Activated CD4-positive, alpha-beta T cell treated with anti-CD3 and anti-CD28 coated beads, Interleukin-2, amount 10 ng/mL, durations not matched to agents 7 days and 5 days (primary cell): ENCODE measurements at places on chromosomes 1 and 21. TPM values are rescaled to one million over a fixed set of nuclear protein-coding genes. Genes with fewer than 3 reads are reported as not detected.
A peak's percentile ranks its signal among the peaks of the same experiment; 100 is the strongest.

DNA sequence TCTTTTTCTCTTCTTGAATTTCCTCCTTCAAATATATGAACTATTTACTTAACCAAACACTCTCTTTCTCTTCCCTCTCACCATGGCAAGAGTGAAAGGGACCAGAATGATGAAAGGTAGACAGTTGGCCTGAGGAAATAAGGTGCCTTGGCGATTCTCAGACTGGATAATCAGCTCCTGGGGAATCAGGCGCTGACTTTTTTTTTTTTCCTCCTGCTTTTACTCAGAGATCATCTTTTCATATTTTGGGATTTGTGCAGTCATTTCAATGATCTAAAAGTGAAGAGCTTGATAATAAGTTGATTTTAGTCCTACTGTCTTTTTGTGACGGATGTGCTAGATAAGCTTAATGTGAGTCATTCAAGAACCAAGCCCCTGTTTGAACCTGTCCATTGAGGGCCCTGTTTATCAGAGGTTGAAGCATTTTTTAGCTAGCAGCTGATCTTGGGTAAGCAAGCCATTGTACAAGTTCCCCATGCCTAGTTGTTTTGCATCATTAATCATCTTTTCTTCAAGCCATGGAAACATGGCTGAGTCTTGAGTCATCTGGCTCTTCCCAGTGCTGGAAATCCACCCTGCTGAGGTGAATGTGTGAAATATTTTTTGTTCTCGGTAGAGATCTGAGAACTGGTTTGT lies 40.8 kb downstream of the ITSN1 start:
- peaks cover 6% of the 10 kb centered on the region for H3K27me3 ChIP-seq
- DNase-seq: no peak

- no peaks in the 10 kb centered on the region for H3K27me3 ChIP-seq
- no peaks in the 10 kb centered on the region for H3K36me3 ChIP-seq
- DNase-seq: no peak
- H3K27ac ChIP-seq: no peak overlapping the region
Observed at GRCh38 chr1:4796161-4797015, 142.0 kb downstream of the AJAP1 start.

The SYT14 gene
- not detected for total RNA-seq

DNA sequence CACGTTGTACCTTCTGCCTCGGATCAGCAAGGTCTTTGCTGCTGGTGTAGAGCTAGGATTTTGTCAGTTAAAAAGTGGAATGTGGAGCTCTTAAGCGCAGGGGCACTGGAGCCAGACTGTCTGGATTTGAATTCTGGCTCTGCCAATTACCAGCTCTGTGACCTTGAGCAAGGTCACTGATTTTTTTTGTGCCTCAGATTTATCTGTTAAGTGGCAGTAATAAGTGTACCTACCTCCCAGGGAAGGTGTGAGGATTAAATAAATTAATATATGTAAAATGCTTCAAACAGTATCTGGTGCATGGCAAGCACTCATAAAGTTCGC lies 40.3 kb downstream of the UBE2U start:
- peak overlapping the region; percentile 81 for H3K27ac ChIP-seq
- peak overlapping the region; percentile 46 for H3K4me3 ChIP-seq
- no peaks in the 10 kb centered on the region for H3K36me3 ChIP-seq
- peaks cover 23% of the 10 kb centered on the region for H3K4me1 ChIP-seq

DNA sequence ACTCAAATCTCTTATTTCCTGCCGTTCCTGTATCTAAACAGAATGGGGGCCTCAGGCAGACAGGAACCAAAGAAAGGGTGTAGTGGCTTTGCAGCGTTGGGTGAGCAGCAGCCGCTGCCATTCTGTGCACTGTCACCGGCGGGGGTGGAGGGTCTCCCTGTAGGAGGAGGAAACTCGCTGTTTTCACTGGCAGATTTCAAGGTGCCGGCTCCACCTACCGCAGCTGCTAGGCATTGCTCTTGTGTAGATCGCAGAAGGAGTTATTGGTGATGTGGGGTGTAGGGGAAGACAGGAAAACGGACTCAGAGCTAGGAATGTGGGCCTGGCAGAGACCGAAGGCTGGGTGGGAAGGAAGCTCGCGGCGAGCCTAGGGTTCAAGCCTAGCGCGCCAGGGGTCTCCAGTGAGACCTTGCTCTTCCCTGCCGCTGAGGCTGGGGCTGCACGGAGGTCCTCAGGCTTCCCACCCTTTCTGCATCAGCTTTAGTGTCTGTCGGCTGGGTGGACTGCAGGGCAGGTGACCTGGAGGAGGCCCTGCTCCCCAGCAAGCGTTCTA lies 20.8 kb downstream of the ATP5PO start:
- H3K4me1 ChIP-seq: peaks cover 16% of the 10 kb centered on the region
- peak; percentile 65 for DNase-seq
- peaks cover 3% of the 10 kb centered on the region for H3K36me3 ChIP-seq
- peaks cover 3% of the 10 kb centered on the region for H3K27me3 ChIP-seq

The LENEP gene
- 1.0 TPM for total RNA-seq

- H3K4me1 ChIP-seq: peaks cover 53% of the 10 kb centered on the region
- no peak overlapping the region for H3K27ac ChIP-seq
- H3K36me3 ChIP-seq: peaks cover 57% of the 10 kb centered on the region
- H3K27me3 ChIP-seq: no peaks in the 10 kb centered on the region
- peak overlapping the region; percentile 4 for H3K4me3 ChIP-seq
- no peak for DNase-seq
Observed at GRCh38 chr1:112672842-112673241, 1.6 kb upstream of the MOV10 start.

DNA sequence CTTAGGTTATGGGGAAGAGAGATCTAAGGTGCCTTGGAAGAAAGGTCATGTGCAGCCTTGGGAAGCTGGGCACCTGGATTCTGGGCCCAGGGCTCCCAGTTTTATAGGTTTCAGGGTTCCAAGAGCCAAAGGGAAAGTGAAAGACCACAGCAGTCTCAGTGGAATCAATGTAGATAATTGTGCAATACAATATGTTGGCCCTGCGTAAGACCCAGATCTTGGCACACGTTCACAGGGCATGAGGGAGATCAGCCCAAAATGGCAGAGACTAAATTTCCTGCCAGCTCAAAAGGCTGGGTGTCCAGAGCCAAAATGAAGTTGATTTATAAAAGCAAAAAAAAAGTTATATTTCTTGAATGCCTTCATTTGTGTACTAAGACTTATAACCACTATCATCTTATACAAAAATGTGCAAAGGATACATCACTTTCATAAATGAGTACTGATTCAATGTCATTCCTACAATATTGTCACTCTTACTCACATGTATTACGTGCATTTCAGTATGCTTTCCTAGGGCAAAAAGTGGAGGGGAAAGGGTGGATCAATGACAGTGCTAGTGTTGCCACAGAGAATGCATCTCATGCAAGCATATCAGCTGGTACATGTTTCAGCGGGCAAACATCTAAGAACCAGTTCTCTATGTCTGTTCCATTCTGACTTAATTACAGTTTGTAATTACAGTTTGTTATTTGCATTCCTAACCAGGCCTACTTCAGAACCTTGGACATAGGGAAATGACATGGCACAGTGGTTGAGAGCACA lies 22.5 kb upstream of the NPL start:
- H3K36me3 ChIP-seq: no peaks in the 10 kb centered on the region
- no peak overlapping the region for H3K27ac ChIP-seq
- peaks cover 24% of the 10 kb centered on the region for H3K27me3 ChIP-seq
- no peak overlapping the region for H3K4me3 ChIP-seq
- H3K4me1 ChIP-seq: no peaks in the 10 kb centered on the region

DNA sequence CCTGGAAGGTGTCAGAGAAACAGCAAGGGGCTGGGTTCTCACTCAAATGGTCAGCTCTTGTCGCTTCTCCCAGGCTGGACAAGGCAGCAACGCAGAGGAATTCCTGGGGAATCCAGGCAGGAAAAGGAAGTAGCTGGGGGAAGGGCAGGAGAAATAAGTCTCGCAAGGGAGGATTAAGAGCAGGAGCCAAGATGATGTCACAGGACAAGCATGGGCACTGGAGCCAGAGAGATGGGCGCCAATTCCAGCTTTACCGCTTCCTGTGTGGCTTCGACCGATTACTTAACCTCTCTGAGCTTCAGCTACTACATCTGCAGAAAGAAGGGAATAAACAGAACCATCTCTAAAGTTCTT lies 70.5 kb downstream of the SSBP3 start:
- H3K27me3 ChIP-seq: no peaks in the 10 kb centered on the region
- H3K4me1 ChIP-seq: peaks cover 35% of the 10 kb centered on the region
- H3K4me3 ChIP-seq: no peak overlapping the region
- DNase-seq: no peak
- H3K27ac ChIP-seq: no peak overlapping the region
- peaks cover 9% of the 10 kb centered on the region for H3K36me3 ChIP-seq

DNA sequence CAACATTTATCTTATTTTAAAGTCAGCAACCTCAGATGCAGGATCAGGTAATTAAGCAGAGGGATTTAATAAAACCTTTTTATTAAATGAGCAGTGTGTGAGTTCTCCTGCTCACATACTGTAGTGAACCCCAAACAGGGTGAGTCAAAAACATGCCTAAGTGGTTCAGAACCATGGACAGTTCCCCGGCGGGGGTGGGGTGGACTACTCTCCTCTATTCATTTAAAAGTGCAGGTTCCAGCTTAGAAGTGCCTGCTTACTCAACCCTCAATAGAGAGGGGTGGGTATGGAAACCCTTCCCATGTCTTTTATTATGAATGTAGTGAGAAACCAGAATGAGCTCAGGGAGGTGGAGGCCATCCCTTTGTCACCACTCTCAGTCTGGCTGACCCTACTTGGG lies 397.9 kb downstream of the HHAT start:
- H3K27me3 ChIP-seq: peaks cover 5% of the 10 kb centered on the region
- peak; percentile 50 for DNase-seq
- no peak overlapping the region for H3K4me3 ChIP-seq
- H3K27ac ChIP-seq: no peak overlapping the region
- peaks cover 3% of the 10 kb centered on the region for H3K4me1 ChIP-seq
- no peaks in the 10 kb centered on the region for H3K36me3 ChIP-seq

- H3K27me3 ChIP-seq: peaks cover 2% of the 10 kb centered on the region
- H3K27ac ChIP-seq: no peak overlapping the region
- peaks cover 12% of the 10 kb centered on the region for H3K36me3 ChIP-seq
- DNase-seq: no peak
- no peak overlapping the region for H3K4me3 ChIP-seq
Observed at GRCh38 chr21:31482460-31482859, 138.4 kb upstream of the TIAM1 start.
